Stimulated activated naive CD8-positive, alpha-beta T cell treated with anti-CD3 and anti-CD28 coated beads, Interleukin-15, amount 100 ng/mL, for 72 hours (primary cell): ENCODE measurements at places on chromosomes 1 and 21.

DNA sequence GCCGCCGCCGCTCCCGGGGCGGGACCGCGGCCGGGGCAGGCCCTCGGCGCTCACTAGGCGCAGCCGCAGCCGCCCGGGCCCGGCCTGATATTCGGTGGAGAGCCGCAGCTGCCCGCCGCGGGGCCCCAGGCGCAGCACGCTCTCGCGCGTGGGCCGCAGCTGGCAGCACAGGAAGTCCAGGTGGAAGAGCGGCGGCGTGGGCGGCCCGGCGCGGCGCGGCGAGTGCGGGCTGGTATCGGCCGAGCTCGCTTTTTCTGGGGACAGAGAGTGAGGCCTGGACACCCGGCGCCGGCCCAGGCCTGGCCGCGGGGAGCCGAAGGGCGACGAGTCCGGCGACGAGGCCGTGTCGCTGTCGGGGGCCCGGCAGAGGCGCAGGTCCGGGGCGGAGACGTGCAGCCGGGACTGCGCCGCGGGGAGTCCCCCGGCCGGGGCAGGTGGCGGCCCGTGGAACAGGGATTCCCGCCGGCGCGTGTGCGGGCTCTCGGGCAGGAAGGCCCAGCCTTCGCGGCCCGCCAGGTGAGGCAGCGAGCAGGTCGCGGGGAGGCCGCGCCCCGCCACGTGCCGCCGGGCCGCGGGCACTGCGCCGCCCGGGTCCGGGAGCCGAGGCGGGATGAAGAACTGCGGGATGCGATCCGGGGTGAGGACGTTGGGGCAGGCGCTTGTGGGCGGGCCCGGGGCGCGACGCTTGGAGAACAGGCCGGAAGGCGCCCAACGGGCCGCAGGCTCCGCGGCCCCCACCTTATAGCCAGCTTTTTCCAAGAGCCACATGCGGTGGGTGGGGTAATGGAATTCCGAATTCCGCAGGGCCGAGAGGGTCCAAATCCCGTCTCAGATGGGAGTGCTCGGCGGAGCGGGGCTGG is 1.2 kb downstream of the C2CD4D start:
- peak; percentile 55 for DNase-seq

DNA sequence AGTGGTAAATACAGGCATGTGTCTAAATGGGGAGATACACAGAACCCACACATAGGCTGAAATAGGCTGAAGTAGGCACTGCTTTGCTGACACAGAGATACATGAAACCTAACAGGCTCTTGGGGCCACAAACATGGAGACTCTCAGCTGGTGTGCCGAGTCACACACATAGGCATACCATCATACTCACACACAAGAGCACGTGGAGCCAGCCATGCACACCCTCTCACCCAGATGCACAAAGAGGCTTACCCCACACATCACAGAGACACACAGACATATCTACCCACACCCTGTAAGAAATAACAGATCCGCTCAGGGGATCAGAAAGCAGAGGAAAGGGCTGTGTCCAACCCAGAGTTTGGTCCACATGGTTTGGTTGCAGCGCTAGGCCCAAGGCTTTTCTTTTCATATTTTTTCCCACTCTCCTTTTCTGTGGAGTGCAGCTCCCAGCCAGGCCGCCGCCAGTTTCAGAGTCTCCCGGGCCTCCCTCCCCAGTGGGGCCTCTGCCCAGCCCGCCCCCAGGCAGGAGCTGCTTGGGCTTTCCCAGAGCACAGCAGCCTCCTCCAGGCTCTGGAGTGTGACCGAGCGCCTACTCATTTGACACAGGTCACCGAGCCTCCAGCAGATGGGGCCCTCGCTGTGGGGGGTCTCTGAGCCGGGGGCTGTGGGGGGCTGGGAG is 3.9 kb upstream of the POU3F1 start:
- DNase-seq = no peak

DNA sequence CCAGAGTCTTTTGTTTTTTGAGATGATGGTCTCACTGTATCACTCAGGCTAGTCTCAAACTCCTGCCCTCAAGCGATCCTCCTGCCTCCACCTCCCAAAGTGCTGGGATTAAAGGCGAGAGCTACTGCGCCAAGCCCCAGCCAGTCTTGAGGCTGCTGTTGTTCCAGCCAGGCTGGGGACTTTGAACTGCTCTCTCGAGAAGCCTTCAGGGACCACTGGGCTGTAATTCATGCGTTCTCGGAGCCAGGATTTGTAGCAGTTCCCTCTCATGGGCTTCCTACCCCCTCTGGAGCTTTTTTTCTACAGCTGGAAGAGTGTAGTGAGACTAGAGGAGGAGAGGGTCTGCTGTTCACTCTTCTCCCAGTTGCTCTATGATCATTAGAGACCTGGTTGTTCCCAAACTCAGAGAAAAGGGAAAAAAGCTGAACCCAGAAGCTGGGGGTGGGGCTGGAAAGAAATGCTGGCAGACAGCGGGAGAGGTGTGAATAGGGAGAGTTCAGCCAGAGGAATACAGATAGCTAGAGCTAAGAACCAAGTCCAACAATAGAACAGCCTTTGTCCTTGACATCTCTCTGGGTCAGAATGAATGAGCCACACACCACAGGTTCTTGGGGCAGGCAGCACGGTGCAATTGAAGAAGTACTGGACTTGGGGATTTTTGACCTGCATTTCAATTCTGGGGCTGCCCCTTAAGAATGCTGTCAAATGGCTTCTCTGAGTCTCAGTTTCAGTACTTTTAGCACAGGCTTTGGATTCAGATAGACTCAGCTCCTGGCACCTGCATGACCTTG is 13.2 kb upstream of the SLC41A1 start:
- DNase-seq = peak; percentile 20

GRCh38 chr1:232306269-232306961 is 323.5 kb downstream of the SIPA1L2 start:
- no peak for DNase-seq

DNA sequence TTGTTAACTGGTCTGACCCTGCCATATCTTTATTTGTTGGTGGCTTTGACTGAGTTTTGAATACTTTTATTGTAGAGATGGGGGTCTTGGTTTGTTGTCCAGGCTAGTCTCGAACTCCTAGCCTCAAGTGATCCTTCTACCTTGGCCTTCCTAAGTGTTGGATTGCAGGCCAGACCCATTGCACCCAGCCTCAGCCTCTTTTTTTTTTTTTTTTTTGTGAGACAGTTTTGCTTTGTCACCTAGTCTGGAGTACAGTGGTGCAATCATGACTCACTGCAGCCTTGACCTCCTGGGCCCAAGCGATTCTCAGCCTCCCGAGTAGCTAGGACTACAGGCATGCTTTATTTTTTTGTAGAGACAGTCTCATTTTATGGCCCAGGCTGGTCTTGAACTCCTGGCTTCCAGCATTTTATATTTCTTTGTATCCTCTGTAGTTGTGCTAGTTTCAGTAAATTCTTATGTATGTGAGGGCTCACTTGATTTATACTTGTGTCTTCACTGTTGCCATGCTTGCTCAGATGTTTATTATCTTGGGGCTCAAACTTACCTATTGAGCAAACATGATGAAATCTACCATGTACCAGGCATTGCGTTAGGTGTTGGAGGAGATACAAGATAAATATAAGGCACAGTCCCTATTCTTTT is 24.1 kb downstream of the THRAP3 start:
- no peak for DNase-seq

- DNase-seq = no peak
These were observed 20.3 kb downstream of the POFUT2 start for GRCh38 chr21:45267390-45267760.

GRCh38 chr1:35707601-35708440 is 10.9 kb downstream of the C1orf216 start:
- DNase-seq = peak; percentile 22

- DNase-seq = no peak
These were observed 43.0 kb downstream of the ACOT7 start for GRCh38 chr1:6350416-6351088.

DNA sequence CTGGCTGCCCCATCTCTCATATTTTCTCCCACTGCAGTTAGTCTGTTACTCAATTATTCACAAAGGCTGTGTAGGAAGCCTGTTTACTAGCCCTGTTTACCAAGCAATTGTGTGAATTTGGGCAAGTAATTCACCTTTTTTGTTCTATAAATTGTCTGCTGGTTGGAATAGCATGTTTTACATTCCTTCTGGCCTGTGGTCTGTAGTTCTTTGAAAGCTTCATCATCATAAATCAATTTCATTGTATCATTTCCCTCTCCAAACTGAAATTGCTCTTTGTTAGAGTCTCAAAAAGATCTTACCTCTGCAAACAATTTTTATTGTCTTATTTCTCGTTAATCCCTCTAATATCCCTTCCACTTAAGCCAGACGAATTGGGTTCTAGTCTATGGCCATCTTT is 1059.5 kb upstream of the ADGRL4 start:
- DNase-seq = no peak

GRCh38 chr1:15214527-15214926 is 32.5 kb upstream of the FHAD1 start:
- DNase-seq = no peak

DNA sequence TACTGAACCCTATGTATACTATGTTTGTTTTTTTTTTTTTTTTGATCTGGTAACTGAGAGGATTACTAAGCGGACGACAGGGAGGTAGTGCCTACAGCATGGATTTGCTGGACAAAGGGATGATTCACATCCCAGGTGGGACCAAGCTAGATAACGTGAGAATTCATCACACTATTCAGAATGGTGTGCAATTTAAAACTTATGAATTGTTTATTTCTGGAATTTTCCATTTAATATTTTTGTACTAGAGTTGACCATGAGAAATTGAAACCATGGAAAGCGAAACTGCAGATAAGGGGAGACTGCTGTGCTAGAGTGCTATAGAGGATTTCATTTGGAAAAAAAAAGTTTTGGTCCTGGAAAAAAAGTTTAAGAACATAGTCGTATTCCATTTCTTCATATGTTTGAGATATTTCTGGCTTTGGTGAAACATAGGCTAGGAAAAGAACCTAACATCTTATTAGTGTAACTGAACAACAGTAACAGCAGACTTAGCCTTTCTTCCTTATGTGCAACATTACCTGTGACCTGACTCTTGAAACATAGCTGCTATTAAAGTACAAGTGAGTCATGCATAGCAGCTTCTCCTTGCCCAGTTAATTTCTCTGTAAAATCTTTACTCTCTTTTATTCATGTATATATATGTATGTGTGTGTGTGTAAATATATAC is 202.5 kb downstream of the FGGY start:
- DNase-seq = no peak

GRCh38 chr1:206703661-206704060 is 19.0 kb downstream of the MAPKAPK2 start:
- DNase-seq = peak; percentile 81

DNA sequence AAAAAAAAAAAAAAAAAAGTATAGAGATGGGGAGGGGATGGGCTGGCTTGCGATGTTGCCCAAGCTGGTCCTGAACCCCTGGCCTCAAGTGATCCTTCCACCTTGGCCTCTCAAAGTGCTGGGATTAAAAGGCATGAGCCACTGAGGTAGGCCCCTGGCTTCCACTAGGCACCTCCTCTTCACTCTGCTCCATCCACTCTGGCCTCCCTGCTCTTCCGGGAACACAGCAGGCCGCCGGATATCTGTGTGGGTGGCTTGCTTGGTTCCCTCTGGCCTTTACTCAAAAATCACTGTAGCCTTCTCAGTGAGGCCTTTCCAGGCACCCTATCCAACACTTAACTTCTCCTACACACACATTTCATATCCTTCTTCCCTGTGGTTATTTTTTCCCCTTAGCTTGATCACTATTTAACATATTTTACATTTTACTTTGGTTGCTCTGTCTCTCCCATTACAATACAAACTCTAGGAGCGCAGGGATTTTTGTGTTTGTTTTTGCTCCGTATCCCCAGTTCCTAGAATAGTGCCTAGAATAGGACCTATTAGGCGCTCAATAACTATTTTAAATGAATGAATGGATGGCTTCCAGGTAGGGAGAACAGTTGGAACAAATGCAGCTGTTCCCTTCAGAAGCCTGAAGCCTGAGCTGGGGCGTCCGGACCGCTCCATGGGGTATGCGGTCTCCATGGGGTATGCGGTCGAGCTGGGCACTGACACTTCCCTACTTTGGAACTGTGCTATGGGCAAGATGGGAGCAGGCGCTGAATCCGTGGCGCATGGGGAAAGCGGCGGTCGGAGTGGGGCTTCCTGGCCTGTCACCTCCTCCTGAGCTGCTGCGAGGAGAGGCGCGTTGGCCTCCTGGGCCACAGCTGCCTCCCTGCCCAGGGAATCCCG is 46.7 kb downstream of the H3-3A start:
- no peak for DNase-seq

DNA sequence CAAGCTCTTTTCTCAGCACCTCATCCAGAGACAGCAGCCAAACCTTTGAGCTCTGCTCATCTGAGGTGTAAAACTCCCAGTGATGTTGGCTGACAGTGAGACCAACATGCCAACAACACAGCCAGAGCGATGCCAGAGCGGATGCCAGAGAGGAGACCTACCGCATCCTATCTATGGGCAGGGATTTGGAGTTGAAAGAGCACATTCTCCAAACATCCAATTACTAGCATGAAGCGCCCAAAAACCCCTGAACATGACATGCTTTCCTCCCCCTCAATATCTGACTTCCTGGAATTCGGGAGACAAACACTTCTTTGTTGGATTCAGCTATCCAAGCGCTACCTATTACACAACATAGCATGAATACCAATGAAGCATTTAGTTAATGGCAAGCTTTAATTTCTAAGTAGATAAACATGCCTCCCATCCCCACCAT is 23.1 kb upstream of the PAXBP1 start:
- no peak for DNase-seq

DNA sequence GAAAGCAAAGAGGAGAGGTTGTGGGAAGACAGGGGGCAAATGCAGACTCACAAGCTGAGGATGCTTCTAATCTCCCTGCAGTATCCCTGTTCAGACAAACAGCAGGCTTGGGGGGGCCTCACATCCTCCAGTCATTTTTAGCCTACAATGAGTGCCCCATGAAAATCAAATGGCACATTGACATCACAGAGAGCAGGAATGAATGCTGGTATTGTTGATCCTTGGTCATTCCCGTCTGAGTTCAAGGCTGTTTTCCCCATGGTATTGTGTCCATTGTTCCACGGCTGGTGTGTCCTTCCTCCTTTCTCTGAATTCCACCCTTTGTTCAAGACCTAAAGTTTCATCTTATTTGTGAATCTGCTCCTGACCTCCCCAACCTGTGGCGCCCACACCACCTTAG is 545.6 kb downstream of the AJAP1 start:
- no peak for DNase-seq

DNA sequence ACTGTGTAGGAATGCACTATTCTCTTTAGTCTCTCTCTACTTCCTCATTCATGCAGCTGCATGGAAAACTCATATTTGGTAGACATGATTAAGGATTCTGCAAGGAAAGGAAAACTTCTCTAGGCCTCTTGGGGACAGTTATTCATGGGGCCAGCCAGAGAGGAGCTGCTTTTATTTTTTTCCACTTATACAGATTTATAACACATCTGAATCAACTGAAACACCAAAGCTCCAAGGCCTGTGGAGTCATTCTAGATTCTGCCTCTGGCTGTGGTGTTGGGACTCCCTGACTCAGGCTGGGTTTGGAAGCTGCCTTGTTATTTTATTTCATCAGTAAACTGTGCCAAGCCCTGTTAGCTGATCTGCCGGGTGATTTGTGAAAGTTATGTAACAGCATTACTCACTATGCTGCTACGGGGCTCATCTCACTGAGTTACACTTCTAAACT is 83.9 kb upstream of the EDEM3 start:
- DNase-seq = no peak

- no peak for DNase-seq
These were observed 43.3 kb downstream of the RASAL2 start for GRCh38 chr1:178137238-178137637.
